Kidney (tissue), 22 donors: ENCODE measurements at places on chromosomes 12 and 14. TPM values are rescaled to one million over a fixed set of nuclear protein-coding genes. Genes with fewer than 3 reads are reported as not detected.
A peak's percentile ranks its signal among the peaks of the same experiment; 100 is the strongest.

- no peak for DNase-seq
Measured at GRCh38 chr14:101032433-101032832, 128.9 kb upstream of the RTL1 start.

- no peak for DNase-seq
Measured at GRCh38 chr12:20646239-20646827, 48.8 kb upstream of the SLCO1C1 start.

DNA sequence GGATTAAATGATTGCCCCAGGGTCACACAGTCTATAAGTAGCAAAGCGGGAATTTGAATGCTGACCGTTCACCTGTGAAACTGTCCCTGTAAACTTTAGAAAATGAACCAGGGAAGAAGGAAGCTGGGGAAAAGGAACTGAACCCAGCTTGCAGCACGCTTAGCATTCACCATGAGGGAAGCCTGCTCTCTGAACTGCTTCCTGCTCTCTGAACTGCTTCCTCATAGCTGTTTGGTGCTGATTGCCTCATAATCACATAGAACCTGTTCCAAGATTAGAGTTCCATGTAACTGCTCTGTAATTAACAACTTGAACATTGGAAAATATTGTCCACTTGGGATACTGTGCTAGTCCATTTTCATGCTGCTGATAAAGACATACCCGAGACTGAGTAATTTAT, 1504.8 kb upstream of the TMEM132C start:
- DNase-seq: no peak

PTHLH gene
- 0.72 TPM for total RNA-seq

KRT71 gene
- total RNA-seq: not detected

HVCN1 gene
- 7.1 TPM for total RNA-seq

DNA sequence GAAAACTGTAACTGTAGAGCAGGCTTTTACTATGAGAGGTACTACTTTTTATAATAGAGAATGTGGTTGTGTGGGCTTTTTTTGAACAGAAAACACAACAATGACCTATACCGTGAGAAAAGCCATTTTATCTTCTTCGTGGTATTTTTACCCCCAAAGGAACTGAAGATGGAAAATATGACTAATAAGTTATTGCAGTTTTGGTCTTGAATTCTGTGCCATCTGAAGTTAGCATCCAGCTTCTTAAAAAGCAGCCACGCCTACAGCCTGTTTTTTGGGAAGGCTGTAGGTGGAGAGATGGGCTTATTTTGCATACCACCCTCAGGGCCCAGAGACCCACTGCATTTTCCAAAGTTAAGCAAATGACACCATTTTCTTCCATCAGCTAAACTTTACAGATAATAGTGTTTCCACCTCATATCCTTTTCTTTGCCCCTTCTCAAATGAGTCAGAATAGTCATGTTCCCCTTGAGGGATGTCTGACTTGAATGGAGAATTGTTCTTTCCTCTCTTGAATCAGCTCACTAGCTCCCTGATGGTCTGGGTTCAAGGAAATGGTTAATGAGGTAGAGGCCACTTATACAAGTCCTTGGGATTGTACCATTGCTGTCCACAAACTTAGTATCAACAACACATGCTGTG, 53.0 kb downstream of the TBC1D30 start:
- DNase-seq: no peak

- DNase-seq: peak; percentile 16
Measured at GRCh38 chr12:69331519-69331908, 16.7 kb upstream of the LYZ start.

LEMD3 gene
- 31.8 TPM for total RNA-seq

DNA sequence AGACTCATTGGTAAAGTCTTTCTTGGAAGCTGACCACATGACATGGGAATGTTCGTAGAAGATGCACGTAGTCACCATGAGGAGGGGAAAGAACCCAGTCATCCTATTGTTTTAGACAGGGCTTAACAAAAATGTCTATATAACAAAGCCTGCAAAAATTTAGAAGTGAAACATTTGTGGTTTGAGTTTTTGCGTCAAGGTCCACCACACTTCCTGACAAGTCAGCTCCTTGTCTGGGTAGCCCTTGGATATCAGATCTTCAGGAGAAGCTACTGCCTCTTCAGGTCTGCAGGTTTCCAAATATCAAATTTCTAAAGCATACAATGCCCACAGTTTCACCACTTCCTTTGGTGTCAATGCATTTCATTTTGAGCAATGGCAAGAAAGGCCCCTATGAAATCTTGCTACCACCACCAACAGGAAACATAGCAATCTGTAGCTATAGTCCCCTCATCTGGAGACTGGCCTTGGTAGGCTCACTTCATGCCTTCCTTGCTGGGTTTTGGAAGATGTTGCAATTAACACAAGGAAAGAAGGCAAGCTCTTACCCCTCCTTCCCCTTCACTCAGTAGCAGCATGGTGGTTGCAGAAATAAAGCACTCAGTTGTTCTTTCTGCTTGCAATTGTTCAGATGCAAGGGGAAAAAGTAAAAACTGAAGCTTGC, 235.2 kb downstream of the PCNX1 start:
- DNase-seq: no peak

LUM gene
- 185 TPM for total RNA-seq

HOXC5 gene
- total RNA-seq: 4.8 TPM

- no peak for DNase-seq
Measured at GRCh38 chr12:63805704-63806672, 26.3 kb downstream of the RXYLT1 start.

VCPKMT gene
- 8.3 TPM for total RNA-seq

TIMELESS gene
- total RNA-seq: 9.2 TPM

- DNase-seq: no peak
Measured at GRCh38 chr14:54798465-54799124, 104.0 kb downstream of the GCH1 start.

- DNase-seq: no peak
Measured at GRCh38 chr14:62329427-62329826, 567.2 kb downstream of the SNAPC1 start.

UNC79 gene
- 0.79 TPM for total RNA-seq

- DNase-seq: no peak
Measured at GRCh38 chr12:109962398-109962797, 33.8 kb downstream of the GIT2 start.

SLC24A4 gene
- total RNA-seq: 0.85 TPM

KRT74 gene
- not detected for total RNA-seq

DNA sequence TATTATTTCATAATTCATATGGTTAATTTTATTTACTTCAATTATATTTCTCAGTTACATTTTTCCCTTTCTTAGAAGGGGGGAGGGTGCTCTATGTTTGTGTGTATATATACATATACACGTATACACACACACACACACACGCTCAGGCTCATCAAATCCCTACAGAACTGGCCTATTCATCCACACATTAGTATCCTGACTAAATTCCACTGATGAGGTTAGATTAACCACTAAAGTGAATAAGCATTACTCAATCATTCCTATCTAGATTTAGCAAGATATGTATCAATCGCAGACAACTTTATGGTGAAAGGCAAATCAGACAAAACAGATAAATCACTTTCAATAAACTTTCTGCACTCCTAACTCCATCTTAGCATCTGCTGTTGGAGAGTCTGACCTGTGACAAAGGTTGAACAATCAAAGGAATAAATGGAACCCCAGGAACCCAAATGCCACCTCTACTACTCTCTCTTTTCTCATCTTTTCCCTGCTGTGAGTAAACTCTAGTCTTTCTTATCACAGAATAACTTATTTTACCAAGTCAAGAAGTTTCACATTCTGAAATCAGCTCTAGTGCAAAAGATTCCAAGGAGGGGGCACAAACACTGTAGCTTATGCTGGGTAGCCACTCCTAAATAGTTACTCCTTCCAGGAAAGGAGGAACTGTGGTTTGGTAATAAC, 67.6 kb downstream of the RALGAPA1 start:
- no peak for DNase-seq

DNA sequence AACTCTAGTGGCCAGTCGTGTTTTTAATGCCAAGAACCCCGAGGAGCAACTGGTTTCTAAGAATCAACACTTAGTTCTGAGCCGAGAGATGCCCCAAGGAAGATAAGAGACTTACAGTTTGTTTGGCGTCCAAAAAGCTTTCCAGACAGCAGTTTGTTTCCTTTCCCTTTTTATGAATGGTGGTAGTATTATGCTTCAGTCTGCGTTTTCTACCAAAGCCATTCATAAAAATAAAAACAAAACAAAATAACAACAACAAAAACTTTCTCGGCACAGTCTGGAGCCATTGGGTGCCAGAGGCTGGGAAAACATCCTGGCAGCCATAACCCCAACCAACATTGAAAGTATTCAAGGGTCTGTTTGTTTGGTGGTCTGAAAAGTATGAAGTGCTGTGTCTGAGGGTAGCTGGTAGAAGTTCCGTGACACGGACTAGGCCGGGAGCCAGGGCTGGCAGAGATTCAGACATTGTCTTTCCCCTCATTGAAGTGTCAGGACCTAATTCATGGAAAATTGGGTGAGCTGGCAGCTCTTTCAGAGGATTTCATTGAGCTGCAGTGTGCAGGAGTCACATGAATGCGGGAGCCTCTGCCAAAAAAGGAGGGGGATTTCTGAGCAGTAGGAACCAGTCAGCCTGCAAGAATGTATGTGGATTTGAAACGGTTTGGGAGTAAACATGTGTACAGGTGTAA, 124.2 kb downstream of the HMGA2 start:
- DNase-seq: peak; percentile 68

CACNA2D4 gene
- 7.3 TPM for total RNA-seq
